ENCODE measurements at places on chromosomes 1 and 21. TPM values are rescaled to one million over a fixed set of nuclear protein-coding genes. Genes with fewer than 3 reads are reported as not detected.
A peak's percentile ranks its signal among the peaks of the same experiment; 100 is the strongest.

- H3K4me1 ChIP-seq: no peaks in the 10 kb centered on the region
- no peak within 1 kb of the TSS for H3K27ac ChIP-seq
- H3K36me3 ChIP-seq: no peaks in the 10 kb centered on the region
Observed at GRCh38 chr1:109466452-109467300, at the start of gene SYPL2. SYPL2 (plus strand) TSS chr1:109466546; CDS start chr1:109466844, 298 bp downstream.

DENND2D gene
- 6.4 TPM for total RNA-seq

DNA sequence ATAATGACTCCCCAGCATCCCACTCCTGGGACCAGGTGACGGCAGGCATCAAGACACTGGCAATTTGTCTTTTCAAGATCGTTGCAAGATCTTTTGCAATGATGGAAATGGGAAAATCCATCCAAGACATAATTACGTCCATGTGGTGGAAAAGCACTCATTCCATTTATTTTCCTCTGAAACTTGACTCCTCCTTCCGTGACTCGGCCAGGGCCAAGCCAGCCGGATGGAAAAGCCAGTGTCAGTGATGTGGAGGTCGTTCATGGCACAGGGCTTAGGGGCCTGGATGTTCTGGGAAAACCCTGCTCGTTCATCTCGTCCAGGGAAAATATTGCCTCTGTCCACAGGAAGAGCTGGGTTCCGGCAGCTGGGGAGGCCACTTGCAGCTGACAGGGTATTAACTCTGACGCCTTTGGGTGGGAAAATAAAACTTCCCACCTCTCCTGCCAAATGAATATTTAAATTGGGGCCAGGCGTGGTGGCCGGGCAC, 46.2 kb downstream of the C1orf198 start:
- H3K27me3 ChIP-seq: no peaks in the 10 kb centered on the region
- H3K4me1 ChIP-seq: peaks cover 10% of the 10 kb centered on the region
- no peak overlapping the region for H3K27ac ChIP-seq
- H3K4me3 ChIP-seq: no peak overlapping the region

DNA sequence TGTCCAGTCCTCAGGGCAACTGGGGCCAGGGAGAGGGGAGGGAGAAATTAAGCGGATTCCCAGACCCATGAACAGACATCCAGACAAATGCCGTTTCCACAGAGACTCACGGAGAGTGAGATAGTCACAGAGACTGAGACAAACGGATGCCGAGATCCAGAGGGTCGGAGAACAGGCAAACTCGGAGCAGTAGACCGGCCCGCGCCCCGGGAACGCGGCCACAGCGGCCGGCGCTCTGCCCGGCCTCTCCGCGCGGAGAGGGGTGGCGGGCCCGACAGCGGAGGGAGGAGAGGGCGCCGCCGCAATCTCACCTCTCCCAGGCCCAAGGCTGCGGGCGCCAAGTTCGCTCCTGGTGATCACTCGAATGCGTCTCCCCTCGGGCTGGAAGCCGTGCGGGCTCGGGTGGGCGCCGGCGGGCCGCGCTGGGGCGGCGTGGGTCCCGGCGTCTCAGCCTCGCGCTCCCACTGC, 831 bp upstream of the FOXD2 start:
- H3K27me3 ChIP-seq: no peaks in the 10 kb centered on the region
- H3K27ac ChIP-seq: no peak overlapping the region
- H3K36me3 ChIP-seq: no peaks in the 10 kb centered on the region
- peaks cover 6% of the 10 kb centered on the region for H3K4me1 ChIP-seq

DNA sequence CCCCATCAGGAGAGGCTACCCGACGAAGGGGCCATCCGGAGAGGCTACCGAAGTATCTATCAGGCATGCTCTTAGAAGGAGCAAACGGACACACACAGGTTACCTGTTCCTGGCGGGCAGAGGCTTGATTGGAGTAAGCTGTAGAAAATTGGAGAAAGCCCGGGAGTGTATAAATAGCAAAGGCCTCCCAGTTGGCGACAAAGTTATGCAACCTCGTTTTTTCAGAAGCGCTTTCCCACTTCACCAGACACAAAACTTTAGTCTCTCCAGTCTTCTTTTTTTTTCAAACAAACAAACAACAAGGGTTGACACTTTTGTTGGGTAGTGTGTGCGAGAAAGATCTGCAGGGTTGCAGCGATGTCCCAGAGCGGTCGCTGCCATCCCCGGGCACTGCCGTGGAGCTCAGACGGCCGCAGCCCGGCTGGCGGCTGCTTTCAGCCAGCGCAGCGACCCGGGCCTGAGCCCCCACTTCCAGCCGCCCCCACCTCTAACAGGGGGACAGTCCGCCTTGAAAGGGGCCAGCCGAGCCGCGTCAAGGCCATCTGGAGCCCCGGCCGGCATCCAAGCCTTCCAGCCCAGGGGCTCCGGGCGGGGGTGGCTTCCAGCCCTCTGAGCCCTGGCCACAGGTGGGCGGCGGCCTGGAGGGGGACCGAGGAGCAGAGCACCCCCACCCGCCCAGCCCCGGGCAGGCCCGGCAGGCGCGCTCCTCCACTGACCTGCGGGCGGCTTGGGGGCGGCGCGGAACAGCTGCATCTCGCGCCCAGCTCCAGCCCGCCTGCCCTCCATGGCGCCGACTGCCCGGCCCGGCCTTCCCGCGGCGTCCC, 616 bp downstream of the MCOLN3 start:
- H3K27me3 ChIP-seq: no peaks in the 10 kb centered on the region
- peak overlapping the region; percentile 37 for H3K4me3 ChIP-seq
- peaks cover 4% of the 10 kb centered on the region for H3K4me1 ChIP-seq

Measured in ovary (tissue), 10 donors.